CD4-positive, CD25-positive, alpha-beta regulatory T cell (primary cell): ENCODE measurements at places on chromosomes 7 and 10. TPM values are rescaled to one million over a fixed set of nuclear protein-coding genes. Genes with fewer than 3 reads are reported as not detected.
A peak's percentile ranks its signal among the peaks of the same experiment; 100 is the strongest.

GRCh38 chr7:142248166-142249160 lies 9.4 kb downstream of the PRSS58 start:
- no peak for DNase-seq

Gene MYOF
- 1.0 TPM for total RNA-seq

GRCh38 chr7:130481898-130482297 lies 10.0 kb upstream of the MEST start:
- DNase-seq: no peak

Gene CPA2
- not detected for total RNA-seq

DNA sequence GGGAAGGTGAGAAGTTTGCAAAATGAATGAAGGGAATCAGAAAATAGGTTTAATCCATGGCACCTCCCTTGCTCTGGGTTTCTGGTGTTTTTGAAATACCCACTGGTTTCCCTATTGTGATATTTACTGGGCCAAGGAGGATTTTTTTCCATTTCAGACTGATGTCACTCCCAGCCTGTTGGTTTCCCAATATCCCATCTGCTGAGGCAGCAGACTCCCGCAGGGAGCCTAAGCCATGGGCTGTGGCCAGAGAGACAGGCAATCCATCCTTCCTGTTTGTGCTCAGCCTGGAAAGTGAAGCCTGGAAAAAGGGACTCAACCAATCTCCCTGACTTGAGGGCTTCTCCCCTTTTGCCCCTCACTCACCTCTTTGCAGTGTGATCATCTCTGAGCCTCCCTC lies 22.8 kb downstream of the FAM107B start:
- no peak for DNase-seq

Gene TRIM73
- total RNA-seq: 28.2 TPM

DNA sequence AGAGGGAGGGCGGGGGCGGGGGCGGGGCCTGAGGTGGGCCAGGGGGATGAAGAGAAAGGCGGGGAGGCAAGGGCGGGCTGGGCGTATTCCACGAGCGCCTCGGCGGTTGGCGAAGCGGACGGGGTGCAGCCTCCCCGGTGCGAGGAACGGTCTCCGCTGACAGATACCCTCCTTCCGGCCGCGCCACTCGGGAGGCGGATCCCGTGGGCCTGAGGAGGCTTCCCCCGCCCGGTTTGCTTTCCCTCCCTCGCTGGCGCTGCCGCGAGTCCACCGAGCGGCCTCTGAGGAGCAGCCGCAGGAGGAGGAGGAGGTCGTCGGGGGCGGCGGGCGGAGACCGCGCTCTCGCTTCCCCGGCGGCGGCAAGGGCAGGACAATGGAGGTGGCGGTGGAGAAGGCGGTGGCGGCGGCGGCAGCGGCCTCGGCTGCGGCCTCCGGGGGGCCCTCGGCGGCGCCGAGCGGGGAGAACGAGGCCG lies at the start of gene TRIM24:
Gene TRIM24 (plus strand): TSS at position 84 of the 473 bp plus-strand sequence. CDS start 290 bp downstream, at position 374.
- peak; percentile 94 for DNase-seq

DNA sequence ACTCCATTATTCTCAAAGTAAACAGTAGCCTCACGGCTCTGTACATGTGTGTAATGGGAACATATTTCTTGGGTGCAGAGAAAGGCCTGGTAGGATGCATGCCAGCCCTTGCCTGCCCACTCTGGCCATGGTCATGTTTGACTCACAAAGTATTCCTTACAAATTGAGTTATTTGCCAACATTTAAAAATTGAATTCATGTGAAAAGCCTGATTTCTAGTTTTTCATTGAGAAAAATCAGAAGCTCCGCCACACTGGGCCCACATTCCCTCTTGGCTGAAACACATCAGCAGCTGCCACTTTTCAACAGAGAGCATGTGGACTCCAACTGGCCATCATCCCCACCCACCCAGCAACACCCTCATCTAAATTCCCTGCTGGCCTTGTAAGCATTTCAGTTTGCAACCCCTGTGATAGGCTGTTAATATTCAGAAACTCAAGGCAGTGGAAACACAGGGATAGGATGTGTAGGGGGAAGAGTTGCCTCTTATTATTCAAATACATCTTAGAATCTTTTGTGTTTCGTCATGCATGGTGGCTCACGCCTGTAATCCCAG lies 40.9 kb downstream of the CDH23 start:
- no peak for DNase-seq

Gene LIPA
- total RNA-seq: 25.2 TPM

DNA sequence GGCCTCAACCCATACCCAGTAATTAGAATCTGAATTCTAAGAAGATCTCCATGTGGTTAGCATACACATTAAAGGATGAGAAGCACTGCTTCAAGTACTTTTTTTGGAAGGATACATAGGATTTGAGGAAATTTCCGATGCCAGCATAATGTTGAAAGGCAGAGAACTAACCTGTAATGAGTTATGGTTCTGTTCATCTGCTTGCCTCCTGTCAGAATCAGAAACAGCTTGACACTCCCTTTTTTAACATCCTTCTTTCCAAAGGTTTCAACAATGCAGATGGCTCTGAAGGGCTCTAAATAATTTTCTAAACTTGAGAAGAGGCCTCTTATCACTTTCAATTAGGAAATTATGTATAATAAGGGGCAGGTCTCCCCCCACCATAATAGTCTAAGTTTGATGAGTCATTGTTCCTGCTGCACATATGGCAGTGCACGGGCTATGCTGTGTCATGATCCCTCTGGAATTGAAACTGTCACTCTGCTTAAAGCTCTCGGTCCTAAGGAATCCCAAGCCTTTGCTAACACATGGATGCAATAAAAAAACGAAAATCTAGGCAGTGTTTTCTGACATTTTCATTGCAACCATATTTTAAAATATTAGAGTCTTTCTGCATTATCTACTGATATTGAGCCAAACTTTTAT lies 291.2 kb upstream of the FZD1 start:
- DNase-seq: no peak

DNA sequence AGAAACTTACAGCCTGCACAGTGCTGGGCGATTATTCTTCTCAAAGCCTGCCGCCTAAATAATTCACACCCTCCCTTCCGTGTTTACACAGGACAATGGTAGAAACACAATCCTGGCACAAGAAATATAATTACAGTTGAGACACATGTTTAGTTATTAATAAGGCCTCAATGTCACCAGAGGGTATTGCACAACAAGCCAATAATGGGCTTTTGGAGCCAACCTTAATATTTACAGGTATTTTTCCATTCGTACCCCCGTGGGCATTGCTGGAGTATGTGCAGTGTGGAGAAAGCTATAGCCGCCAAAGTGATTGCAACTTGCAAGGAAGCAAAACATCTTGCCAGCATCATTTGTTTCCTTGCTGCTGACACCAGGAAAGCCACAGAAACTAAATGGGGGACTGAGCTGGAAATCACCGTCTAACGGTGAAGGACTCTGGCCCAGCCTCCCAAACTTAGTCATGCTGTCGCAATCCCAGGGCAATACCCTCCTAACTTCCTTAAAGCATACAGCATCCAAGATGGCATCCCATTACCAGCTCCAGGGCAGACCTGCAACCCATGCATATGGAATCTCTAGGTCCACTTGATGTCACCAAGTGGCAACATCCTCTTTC lies 8.6 kb downstream of the CALN1 start:
- DNase-seq: no peak

DNA sequence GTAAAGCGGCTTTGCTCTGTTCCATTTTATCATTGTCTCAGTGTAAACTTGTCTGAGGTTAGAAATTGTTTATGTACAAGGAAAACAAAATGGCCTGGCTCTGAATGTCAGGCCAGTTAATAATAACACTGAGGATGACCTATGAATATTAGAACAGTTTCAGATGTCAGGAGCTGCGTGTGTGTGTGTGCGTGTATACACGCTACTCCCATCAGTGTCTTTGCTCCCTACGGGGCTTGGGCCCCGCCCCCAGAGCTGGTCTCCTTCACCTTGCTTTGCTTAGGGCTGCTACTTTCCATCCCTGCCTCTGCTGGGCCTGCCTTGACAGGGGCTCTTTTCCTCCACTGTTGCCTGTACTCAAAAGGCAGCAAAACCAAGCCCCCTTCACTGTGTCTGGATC lies 142.3 kb upstream of the BET1 start:
- no peak for DNase-seq

DNA sequence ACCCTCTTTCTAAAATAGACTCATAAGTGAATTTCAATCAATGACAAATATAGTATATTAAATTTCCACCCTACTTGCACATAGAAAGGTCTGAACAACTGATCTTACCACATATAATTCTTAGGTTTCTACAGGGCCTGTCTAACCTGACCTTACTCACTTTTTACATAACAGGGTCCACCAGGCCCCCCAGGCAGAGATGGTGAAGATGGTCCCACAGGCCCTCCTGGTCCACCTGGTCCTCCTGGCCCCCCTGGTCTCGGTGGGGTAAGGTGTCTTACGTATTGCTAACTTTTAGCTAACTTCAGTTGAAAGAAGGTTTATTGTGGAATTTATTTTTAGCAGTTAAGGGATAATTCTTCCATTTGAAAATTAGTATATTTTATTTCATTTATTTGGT lies 5.3 kb downstream of the COL1A2 start:
- DNase-seq: no peak

Gene PRSS2
- 0.52 TPM for total RNA-seq
